ENCODE measurements at places on chromosomes 12 and 14. TPM values are rescaled to one million over a fixed set of nuclear protein-coding genes. Genes with fewer than 3 reads are reported as not detected.

Gene TOMM20L
- not detected for polyA plus RNA-seq

Gene CYP46A1
- polyA plus RNA-seq: 0.09 TPM

Gene IL26
- 0.07 TPM for polyA plus RNA-seq

Gene LMNTD1
- not detected for polyA plus RNA-seq

Gene PLA2G1B
- not detected for polyA plus RNA-seq

Gene MORN3
- 0.23 TPM for polyA plus RNA-seq

Gene SELPLG
- 3.0 TPM for polyA plus RNA-seq

Gene ANHX
- polyA plus RNA-seq: not detected

Gene P2RX2
- polyA plus RNA-seq: not detected

Gene CLEC6A
- not detected for polyA plus RNA-seq

Gene MANSC4
- not detected for polyA plus RNA-seq

Gene CRIP1
- polyA plus RNA-seq: 5.2 TPM

Gene PPP2R5C
- polyA plus RNA-seq: 113 TPM

Gene PPP4R4
- 0.35 TPM for polyA plus RNA-seq

Gene SAMD15
- 0.69 TPM for polyA plus RNA-seq

Gene TAS2R13
- not detected for polyA plus RNA-seq

Gene CCDC88C
- polyA plus RNA-seq: 0.02 TPM

Gene FGF6
- polyA plus RNA-seq: not detected

Gene SLC25A47
- polyA plus RNA-seq: not detected

Gene ADGRD1
- 6.9 TPM for polyA plus RNA-seq

All from fibroblast of lung (primary cell).